Stimulated activated CD4-positive, alpha-beta T cell treated with anti-CD3 and anti-CD28 coated beads, Interleukin-12 subunit alpha, Interleukin-12 subunit beta, amount 100 ng/mL, for 24 hours (primary cell): ENCODE measurements at places on chromosomes 11 and 22.

GRCh38 chr11:37804666-37805065 is 1206.6 kb upstream of the RAG2 start:
- no peak for DNase-seq

- no peak for DNase-seq
Observed at GRCh38 chr11:125069008-125069407, 5.9 kb downstream of the SLC37A2 start.

DNA sequence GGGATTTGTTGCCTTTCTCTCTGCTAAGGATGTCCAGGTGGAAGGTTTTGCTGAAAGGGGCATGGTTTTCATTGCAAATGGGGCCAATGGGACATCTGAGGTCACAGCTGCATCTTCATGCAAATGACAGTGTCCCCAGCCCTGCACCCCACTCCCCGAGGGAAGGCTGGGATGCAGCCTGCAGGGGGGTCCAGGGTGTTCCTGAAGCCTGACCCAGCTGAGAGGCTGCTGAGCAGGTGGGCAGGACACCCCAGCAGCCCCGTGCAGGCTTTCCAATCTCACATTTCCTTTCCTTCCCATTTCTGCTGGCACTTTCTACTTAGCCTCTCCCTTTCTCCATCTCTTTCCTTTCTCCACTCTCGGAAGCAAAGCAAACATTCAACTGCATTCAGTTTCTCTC is 78.3 kb downstream of the SCN3B start:
- no peak for DNase-seq

DNA sequence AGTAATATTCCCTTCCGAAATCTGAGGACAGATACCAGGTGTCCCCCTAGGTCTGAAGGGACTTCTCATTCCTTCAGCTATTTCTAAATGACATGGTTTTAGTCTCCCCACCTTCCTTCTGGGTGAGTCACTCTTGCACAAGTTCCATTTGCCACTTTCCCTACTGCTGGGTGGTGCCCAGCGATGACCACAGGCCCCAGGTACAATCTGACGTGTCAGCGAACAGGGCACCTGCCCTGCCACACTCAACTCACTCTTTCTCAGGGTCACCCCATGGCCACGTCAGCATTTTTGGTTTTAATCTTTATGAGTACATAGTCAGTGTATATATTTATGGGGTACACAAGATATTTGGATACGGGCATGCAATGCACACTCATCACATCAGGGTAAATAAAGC is 17.2 kb downstream of the POU2AF1 start:
- no peak for DNase-seq

DNA sequence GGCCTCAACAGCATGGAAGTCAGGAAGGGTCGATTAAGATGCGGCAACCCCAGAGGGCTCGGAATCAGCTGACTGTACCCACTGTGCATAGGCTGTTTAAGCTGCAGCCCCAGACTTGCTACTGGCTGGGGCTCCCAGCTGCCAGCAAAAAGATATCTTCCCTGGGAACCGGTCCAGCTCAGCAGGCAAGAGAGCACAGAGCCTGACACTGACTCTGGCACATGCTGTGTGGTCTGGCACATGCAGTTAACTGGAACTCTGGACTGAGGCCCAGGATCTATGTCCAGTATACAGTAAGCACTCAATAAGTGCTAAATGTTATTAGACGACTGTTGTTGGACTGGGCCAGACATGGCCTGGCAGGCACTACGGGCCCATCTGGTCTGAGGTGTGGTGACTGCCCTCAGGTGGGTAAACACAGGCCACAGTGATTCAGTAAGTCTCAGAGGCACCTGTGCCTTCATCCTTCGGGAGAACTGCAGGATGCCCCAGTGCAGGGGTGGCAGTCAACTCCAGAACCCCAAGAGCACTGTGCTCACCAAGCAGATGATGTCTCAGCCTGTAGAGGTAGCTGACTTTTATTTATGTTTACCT is 87.6 kb downstream of the LARGE1 start:
- DNase-seq: no peak

GRCh38 chr11:21456186-21456585 is 736.7 kb upstream of the ANO5 start:
- no peak for DNase-seq

DNA sequence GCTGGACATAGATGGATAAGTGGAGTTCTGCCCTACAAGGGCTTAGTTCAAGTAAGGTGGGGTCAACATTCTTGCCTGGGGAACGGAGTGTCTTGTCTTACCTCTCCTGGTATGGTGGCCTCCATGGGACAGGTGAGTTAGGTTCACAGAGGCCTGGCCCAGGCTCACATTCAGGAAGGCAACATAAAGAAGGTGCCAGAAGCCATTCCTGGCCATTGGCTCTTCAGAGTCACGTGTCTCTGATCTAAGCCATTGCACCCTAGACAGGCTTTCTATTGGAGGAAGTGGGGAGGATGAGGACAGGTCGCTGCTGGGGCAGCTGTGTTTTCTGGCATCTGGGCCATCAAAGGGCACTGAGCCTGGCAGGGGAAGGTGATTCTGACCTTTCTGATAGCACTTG is 14.8 kb downstream of the LMO2 start:
- no peak for DNase-seq

GRCh38 chr11:72609045-72609444 is 65.2 kb downstream of the PDE2A start:
- no peak for DNase-seq

- no peak for DNase-seq
Observed at GRCh38 chr11:71995726-71996291, 2.9 kb upstream of the IL18BP start.

DNA sequence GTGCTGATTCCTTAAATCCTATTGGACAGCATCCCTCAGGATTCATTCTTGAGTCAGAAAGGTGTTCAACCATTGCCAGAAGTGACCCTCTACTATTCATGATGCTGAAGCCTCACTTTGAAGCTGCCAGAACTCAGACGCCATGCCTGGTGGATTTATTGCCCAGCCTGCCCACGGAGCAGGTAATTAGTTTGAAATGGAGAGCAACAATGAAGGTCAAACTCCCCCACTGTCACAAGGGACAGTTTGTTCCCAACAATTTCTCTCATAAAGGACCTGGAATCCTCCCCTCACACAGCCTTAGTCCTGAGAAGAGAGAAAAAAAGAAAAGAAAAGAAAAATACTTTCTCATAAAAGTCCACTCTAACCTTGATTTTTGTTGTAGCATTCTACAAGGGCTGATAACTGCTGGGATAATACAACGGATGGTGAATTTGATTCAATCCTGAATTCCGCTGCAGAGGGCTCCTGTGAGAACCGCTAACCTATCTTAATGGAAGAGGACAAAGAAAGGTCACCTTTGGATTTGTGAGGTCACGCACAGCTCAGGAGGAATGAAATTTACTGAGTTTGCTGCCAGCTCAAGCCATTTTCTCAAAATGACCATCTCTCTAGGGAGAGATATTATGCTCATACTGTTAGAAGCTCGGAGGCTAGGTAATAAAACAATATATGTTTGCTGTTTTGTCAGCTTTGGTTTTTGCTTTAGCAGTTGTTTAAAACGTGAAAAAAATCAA is 161.6 kb upstream of the SYN3 start:
- no peak for DNase-seq

- DNase-seq: no peak
Observed at GRCh38 chr22:27594020-27594419, 207.5 kb downstream of the MN1 start.

GRCh38 chr11:17148536-17148935 is 59.2 kb downstream of the PIK3C2A start:
- DNase-seq: no peak

DNA sequence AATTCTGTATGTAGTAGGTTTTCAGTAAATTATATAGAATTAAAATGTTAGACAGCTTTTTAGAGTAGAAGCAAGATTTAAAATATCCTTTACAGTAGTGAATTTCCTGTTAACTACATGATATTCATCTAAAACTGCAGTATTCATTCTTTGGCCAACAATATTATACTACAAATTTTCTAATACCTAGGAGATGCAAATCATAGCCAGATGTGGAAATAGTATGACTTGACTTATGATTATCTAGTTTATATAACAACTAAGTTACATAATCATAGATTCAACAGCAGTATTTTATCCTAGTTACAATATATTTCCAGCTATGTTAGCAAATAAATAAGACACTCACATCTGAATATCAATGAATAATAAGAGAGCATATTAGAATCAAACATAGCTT is 163.2 kb downstream of the MSANTD4 start:
- DNase-seq: no peak

GRCh38 chr11:30257058-30257457 is 26.2 kb downstream of the FSHB start:
- no peak for DNase-seq

- no peak for DNase-seq
Observed at GRCh38 chr11:128942817-128943427, at the start of gene TP53AIP1. Gene TP53AIP1, minus strand, starts transcription at chr11:128942871. Its CDS starts 5,053 bp downstream, at chr11:128937818.

- no peak for DNase-seq
Observed at GRCh38 chr11:87122852-87123251, 85.1 kb downstream of the TMEM135 start.

- no peak for DNase-seq
Observed at GRCh38 chr22:35604621-35605368, 12.3 kb downstream of the MB start.

DNA sequence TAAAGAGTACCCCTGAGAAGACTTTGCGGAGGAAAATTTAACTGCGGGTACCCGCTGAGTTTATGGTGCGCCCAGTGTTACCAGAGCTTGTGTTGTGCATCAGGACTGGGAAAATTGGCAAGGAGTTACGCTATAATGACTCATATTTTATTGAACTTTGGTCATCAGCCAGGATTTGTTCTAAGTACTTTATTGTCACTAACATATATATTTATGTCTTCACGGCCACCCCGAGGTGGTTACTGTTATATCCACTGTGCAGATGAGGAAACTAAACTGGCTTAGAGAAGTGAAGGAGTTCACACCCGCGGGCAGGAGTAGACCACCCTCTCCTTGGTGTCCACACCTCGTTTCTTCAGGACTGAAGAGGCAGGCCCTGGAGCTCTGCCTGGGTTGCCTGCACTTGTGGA is 667 bp downstream of the ACCS start:
- no peak for DNase-seq

DNA sequence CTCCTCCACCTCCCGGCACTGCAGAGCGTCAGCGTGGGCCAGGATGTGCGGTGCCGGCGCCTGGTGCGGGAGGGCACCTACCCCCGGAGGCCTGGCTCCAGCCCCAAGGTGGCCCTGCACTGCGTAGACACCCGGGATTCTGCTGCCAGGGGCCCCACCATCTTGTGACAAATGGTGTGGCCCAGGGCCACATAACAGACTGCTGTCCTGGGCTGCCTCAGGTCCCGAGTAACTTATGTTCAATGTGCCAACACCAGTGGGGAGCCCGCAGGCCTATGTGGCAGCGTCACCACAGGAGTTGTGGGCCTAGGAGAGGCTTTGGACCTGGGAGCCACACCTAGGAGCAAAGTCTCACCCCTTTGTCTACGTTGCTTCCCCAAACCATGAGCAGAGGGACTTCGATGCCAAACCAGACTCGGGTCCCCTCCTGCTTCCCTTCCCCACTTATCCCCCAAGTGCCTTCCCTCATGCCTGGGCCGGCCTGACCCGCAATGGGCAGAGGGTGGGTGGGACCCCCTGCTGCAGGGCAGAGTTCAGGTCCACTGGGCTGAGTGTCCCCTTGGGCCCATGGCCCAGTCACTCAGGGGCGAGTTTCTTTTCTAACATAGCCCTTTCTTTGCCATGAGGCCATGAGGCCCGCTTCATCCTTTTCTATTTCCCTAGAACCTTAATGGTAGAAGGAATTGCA is 13.5 kb downstream of the TSKU start:
- DNase-seq: no peak

DNA sequence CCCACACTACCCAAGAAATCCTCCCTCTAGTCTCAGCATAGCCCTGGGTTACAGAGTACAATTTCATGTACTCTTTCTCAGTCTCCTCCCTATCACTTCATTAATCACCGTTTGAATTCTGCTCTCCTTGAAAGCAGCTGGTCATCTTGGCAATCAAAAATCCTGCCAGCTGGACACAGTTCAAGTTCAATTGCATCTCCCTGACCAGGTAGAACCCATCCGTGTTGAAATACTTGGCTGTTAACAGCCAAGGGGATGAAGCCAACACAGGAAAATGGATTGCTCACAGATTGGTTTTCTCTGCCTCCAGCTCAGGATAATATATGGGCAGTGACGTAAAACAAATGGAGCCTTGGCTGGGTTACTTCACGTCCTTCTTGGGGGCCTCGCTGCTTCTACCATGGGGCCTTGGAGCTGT is 55.1 kb upstream of the GRK3 start:
- no peak for DNase-seq

GRCh38 chr11:87397011-87397865 is 359.5 kb downstream of the TMEM135 start:
- no peak for DNase-seq

- no peak for DNase-seq
Observed at GRCh38 chr11:405954-406795, 8.6 kb downstream of the SIGIRR start.

DNA sequence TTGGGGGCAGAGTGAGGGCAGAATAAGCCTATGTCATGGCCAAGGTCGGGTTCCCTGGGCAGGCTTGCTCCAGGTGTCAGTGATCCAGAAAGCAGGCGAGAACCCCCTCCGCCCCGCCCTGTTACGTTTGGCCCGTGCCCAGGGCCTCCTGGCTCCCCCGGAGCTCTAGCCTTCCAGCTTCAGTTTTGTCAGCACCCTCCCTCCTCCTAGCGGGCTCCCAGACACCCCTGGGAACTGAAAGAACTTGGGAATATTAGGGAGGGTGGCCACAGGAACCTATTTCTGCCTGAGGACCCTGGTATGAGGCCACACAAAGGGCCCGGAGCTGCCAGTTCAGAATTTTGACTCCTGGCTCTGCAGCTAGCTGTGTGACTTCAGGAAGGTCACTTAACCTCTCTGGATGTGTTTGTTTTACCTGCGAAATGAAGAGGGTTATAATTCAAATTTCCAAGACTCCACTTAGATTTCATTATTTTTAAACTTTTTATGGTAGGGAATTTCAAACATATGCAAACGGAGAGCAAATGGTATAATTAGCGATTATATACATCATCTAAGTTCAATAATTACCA is 1.2 kb downstream of the TUBA8 start:
- no peak for DNase-seq

- no peak for DNase-seq
Observed at GRCh38 chr11:106619320-106619990, 398.8 kb downstream of the GUCY1A2 start.

GRCh38 chr11:118128721-118129470 is 23.7 kb downstream of the SCN4B start:
- DNase-seq: no peak

DNA sequence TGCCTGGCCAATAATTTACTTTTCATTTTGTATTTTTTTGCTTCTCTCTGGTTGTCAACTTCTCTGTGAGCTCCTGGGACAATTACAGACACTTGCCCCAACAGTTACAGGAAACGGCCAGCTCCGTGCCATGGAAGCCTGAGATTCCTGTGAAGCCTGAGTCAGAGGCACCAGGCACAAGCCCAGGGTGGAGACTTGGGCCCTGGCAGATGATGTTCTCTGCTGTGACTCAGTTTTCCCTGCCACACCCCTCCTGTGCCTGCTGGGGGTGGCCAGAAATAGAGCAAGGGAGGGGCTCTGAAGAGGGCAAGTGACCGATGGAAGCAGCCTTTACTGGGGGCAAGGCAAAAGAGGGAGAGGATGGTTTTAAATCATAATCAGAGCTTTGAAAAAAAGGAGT is 4.9 kb downstream of the ATP5MGL start:
- no peak for DNase-seq
